NCI-H2029 treated with DMSO at 0.1 percent for 48 hours (cell line): ENCODE measurements at places on chromosomes 7 and 10.

GRCh38 chr7:80642871-80643270 lies 4.4 kb downstream of the CD36 start:
- DNase-seq = no peak

DNA sequence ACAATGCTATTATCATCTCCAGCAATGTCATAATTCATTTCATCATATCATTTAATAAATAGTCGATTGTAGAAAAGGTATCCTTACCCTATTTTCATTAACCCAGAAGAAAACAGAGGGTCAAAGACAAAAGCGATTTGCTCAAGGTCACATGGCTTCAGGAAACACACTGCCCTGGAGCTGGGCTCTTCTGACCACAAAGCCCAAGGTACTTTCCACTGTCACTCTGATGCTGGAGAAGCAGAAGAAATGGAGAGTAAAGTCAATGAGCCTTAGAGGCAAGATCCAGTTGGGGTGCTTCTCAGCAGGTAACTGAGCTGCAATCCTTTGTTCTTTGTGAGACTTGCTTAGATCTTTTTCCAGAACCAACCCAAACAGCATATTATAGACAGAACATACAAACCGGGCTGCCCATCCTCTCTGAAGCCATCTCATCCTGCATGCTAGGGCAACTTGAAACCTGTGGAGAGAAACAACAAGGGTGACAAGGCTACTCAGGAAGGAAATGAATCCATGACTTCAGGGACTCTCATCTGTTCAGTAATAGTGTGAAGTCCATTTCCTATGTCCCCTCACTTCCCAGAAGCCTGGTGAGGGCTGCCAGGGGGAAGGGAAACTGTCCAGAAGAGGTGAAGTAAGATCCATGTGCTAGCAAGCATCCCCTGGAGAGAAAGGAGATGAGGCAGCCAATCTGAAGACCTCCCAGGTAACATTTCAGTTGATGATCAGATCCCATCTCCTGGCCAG lies 148.6 kb upstream of the SVIL start:
- DNase-seq = no peak

DNA sequence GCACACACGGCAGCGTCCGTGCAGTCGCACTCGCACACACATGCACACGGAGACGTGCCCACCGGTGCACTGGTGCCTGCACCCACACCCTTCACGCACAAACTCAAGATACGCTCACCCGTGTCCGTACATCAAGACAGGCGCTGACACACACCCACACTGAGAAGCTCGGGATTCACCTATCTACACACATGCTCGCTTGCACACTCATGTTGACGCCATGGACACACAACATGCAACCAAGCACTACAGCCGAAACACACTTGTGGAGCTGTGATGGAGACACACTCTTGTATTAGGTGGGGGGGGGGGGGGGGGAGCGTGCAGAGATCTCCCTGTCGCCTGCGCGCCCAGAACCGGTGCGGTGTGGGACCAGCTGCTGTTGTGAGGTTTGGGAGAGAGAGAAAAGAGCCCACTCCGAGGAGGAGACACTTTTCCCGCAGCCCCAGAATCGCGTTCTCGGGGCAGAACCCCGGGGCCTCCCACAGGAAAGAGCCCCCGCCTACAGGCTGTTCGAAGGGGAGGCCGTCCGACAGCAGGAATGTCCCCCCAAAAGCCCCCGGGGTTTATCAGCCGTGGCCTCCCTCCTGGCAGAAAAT lies 605 bp upstream of the NFKB2 start:
- DNase-seq = no peak

GRCh38 chr7:158300427-158300826 lies 287.2 kb downstream of the PTPRN2 start:
- no peak for DNase-seq

GRCh38 chr7:137828456-137828855 lies 18.3 kb downstream of the DGKI start:
- no peak for DNase-seq

GRCh38 chr7:135914346-135914745 lies 62.8 kb downstream of the MTPN start:
- DNase-seq = peak; percentile 36

DNA sequence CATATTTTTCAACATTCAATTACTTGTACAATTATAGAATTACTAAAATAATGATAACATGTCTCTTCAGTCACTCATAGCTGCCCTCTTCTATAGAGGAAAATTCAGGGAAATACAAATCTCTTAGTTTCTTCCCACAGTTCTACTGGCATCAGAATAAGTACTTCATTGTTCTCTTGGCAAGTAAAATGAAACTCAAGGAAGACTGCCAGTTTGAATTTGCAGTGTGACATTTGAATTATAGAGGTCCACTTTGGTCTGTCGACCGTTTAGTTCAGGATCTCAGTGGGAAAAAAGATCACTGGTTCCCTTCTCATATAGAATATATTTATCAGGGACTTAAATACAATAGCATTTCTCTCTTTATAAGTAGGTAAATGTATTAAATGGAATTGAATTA lies 114.5 kb downstream of the PON1 start:
- DNase-seq = no peak
